Testis (tissue), 5 donors: ENCODE measurements at places on chromosomes 7 and 10.

DNA sequence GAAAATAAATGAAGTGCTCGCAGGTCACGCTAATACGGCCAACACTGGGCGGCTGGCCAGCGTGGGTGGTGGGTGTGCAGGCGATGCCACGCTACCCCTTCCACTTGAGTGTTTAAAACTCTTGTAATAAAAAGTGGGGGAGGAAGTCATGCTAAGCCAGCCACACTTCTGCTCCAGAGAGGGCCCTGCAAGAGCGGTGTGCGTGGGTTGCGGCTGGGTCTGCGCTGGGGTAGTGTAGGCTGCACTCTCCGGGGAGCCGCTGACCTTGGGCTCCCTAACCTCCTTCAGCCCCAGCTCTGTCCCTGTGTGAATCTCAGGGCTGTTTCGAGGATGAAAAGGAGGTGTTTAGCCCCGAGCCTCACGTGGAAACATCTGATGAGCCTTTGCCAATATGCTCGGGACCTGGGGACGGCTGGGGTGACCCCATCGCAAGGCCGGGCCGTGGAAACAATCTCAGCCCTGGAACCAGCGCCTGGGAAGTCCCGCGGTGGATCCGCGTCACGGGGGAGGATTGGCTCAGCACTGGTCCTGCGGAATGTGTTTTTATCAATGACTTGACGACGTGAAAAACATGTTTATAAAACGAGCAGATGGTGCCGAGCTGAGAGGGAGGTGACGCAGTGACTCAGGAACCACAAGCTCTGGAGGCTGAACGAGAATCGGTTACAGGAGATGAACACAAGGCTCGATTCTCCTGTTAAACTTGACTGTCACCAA, 278.5 kb downstream of the DNAJB6 start:
- DNase-seq = peak; percentile 87

DNA sequence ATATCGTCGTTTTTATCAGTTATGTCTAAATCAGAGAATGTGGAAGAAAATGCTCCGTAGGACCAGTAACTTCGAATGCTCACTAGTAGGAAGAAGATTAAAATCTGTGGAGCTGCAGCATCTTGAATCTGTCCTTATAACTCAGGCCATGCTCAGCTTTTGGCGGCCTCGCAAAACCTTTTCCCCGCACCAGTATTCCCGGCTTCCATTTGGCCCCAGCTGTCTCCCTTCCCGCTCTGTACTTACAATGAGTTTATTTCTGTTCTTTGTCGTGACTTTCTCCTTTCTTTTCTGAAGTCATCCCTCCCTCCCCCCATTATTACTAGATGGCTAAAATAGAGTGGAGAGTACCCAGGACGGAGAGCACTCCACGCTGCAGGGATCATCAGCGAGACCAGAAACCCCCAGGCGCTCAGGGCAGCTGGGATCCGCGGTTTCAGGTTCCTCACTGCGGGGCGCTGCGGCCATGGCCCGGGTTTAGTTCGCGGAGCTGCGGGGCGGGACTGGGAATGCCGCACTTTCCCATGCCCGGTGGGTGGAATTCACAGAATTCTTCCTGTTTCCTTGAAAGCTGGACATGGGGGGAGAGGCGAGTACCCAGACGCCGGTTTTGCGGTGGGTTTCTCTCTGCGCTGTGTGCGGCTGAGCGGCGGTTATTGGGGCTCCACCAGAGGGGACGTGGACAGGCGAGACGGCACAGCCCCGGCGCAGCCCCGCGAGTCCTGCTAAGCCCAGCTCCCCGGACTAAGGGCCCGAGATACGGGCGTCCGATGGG, 183.5 kb downstream of the POM121L12 start:
- DNase-seq = peak; percentile 43

DNA sequence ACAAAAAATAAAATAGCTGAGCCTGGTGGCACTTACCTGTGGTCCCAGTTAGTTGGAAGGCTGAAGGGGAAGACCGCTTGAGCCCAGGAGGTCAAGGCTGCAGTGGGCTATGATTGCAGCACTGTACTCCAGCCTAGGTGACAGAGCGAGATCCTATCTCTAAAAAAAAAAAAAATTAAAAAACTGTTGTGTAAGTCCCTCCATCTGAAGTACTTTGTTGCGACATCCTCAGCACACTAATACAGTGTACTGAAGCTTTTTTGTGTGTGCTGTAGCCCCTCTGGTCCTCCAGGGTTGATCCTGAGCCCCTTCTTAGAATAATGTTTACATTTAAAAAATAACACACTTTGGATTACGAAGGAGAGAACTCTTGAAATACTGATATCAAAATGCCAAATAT, 71.3 kb downstream of the PFKFB3 start:
- no peak for DNase-seq

DNA sequence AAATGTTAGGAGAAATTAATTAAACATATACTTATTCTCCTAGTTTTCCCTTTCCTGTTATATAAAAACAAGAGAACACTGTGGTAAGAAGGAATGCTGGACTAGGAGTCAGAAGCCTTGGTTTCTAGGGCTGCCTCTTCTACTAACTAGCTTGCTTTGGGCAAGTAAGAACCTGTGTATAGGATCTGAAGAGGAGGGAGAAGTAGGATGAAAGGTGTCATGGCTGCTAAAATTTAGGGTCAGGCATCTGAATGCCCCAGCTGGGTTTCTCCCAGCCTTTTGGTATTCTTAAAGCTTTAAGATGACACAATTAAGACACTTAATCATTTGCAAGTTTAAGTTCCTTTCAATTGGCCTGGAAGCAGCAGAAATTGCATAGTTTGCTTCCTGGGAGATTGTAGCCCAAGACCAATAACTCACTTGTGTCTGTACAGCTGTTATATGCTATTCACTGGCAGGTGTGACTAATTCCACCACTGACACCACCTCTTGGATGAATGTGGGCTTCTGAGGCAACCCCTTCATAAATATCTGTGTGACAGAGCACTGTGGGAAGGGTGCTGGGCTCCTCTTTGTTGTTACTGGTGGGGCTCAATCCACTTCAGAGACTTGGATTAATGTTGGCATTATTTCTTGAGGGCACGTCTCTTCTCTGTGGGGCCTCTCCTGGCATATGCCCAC, 137.2 kb downstream of the LRMDA start:
- no peak for DNase-seq

GRCh38 chr7:48085433-48085791, 3.7 kb upstream of the UPP1 start:
- DNase-seq = no peak

- no peak for DNase-seq
Measured at GRCh38 chr7:114589436-114589835, 174.8 kb downstream of the FOXP2 start.

DNA sequence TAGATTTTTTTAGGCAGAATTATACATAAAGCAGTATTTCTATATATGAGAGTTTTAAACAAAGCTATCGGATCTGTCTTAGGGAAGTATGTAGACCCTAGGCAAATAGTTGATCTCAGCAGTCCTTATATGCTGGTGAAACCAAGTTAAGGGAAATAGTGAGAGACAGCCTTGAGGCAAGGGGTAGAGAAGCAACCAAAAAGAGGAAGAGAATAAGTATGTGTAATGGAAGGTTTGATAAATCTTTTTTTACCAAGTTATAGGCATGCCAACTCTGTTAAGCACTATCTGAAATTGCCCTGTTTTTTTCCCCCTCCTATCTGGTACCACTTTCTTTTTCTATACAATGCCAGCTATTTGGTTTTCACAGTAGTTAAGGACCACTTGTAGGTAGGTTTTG, 19.9 kb downstream of the SPAG6 start:
- DNase-seq = no peak

DNA sequence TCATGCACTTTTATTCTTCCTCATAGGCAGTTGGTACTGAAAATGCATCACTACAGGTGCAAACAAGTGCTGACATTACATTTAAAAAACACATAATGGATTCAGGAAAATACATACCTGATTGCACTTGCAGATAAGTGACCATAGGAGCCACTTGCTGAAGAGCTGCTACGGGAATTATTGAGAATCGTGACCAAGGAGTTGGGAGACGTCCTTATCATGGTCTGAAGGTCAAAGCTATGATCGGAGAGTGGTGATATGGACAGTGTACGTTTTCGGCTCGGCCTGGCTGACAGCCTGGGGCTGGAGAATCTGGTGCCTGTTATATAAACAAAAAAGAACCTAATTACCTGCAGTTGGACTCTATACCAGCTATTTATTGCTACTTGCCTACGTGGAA, 197.1 kb downstream of the GLI3 start:
- no peak for DNase-seq

GRCh38 chr7:123580406-123581161, 21.0 kb upstream of the ASB15 start:
- DNase-seq = peak; percentile 27

GRCh38 chr7:36408589-36408988, 18.9 kb downstream of the ANLN start:
- no peak for DNase-seq

- no peak for DNase-seq
Measured at GRCh38 chr10:59508296-59508695, 145.9 kb upstream of the FAM13C start.

- DNase-seq = no peak
Measured at GRCh38 chr10:2509081-2509531, 558.2 kb upstream of the PFKP start.

GRCh38 chr7:45593121-45593541, 19.0 kb downstream of the ADCY1 start:
- DNase-seq = no peak

DNA sequence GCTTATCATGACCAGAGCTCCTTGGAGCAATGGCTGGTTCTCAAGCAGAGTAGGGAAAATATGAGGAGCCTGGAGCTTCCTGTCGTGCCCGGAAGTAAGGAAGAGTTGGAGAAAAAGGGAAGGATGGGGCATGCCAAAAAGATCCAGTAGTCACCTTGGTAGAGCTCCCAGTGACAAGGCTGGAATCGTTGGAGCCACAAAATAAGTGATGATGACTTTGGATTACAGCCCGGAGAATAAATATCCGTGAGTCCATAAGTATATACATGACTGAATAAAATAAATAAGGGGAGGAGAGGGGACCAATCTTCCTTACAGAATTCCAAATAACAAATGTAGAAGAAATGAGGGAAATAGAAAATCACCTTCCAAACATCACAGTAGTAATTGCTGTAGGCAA, 29.3 kb downstream of the LMTK2 start:
- no peak for DNase-seq

DNA sequence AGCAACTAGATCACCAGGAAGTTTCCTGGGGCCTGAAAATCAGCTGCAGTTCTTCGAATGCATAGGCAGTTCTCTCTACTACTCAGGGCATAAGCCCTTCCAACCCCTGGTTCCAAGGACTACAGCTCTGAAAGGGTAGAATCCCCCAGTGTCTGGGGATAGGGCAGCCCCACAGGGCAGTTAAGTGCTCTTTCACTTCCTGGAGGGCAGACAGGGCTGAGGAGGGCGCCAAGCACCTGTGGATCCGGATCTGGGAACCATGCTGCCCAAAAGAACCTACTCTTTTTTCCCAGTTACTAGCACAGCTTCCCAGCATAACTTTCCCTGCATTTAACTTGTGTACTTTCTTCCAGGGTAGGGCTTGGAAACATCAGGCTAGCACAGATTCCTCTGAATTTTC, 41.1 kb downstream of the CXCL12 start:
- no peak for DNase-seq

DNA sequence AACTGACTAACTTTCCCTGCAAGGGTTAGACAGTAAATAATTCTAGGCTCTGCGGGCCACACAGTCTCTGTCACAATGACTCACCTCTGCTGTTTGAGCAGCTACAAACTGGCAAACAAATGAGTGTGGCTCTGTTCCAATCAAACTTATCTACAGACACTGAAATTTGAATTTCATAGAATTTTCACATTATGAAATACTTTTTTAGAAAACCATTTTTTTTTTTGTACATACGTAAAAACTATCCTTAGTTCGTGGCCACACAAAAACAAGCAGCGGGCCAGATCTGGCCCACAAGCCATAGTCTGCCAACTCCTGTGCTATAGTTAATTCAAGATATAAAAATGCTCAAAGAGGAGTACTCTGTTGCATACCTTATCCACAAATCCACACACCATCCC, 32.6 kb downstream of the PIP4K2A start:
- no peak for DNase-seq

GRCh38 chr10:97180986-97181385, 4.8 kb downstream of the SLIT1 start:
- no peak for DNase-seq

- no peak for DNase-seq
Measured at GRCh38 chr7:45342236-45342635, 184.6 kb downstream of the RAMP3 start.

DNA sequence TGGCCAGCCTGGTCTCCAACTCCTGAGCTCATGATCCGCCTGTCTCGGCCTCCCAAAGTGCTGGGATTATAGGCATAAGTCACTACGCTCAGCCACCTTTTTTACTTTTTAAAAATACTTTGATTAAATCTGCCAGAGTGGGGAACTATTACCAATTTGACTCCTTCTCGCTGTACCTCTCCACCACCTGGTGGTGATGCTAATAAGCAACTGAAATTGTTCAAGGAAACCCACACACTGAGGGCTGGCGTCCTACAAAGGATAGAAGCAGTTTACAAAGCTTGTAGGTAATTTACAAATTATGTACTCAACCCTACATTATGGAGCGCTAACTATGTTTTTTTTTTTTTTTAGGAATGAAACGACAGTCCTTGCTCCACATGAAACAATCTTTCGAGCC, 111.1 kb downstream of the CPED1 start:
- DNase-seq = no peak

- DNase-seq = no peak
Measured at GRCh38 chr7:10192074-10192473, 781.6 kb upstream of the PHF14 start.

DNA sequence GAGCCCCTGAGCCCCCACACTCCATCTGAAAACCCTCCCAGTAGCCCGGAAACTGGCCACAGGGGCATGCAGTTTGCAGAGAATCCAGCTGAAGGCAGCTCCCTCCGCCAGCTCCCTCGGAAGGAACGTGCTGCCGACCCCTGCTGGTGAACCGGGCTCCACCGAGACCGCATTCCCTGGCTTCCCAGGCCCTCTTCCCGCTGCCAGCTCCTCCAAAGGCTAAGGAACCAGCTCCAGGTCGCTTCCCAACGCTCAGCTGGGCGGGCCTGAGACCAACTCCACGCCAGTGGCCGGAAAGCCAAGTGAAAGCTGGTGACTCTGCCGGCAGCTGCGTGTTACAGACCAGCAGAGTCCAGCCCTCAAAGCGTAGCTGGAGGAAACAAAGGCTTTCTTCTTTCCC, 35.8 kb downstream of the GPER1 start:
- peak; percentile 83 for DNase-seq

- DNase-seq = no peak
Measured at GRCh38 chr10:35422228-35422627, 85.9 kb downstream of the CCNY start.

DNA sequence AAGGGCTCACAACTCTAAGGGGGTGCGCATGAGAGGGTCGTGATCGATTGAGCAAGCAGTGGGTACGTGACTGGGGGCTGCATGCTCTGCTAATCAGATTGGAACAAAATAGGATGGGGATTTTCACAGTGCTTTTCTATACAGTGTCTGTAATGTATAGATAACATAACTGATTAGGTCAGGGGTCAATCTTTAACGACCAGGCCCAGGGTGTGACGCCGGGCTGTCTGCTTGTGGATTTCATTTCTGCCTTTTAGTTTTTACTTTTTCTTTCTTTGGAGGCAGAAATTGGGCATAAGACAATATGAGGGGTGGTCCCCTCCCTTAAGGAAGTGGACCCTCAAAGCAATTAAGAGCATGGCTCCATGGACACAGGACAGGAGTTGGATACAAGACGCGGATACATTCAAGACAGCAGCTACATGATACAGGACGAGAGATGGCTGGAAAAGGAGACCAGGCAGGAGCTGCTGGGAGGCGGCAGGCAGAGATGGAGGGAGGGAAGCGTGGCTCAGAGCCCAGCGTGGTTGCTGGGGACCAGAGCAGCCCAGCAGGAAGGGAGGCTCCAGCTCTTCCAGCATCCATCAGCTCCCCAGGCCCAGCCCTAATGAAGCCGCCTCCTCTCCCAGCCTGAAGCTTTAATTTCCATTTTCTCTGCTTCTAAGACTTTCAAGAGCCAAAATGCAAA, 31.6 kb downstream of the GSDME start:
- DNase-seq = no peak
